ENCODE measurements at places on chromosomes 7 and 10. TPM values are rescaled to one million over a fixed set of nuclear protein-coding genes. Genes with fewer than 3 reads are reported as not detected.

VPS37D gene
- total RNA-seq: 3.1 TPM

PLA2G12B gene
- total RNA-seq: not detected

POU6F2 gene
- total RNA-seq: not detected

ZNF680 gene
- total RNA-seq: 17.7 TPM

EMX2 gene
- 2.1 TPM for total RNA-seq

TLX1 gene
- total RNA-seq: not detected
